ENCODE measurements at places on chromosomes 12 and 14.

DNA sequence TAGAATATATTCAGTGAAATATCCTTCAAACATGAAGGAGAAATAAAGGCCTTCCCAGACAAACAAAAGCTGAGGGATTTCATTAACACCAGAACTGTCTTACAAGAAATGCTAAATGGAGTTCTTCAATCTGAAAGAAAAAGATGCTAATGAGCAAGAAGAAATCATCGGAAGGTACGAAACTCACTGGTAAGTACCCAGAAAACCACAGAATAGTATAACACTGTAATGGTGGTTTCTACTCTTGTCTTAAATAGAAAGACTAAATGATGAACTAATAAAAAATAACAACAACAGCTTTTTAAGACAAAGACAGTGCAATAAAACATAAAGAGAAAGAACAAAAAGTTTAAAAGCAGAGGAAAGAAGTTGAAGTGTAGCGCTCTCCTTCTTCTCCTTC is 18.7 kb upstream of the RNF212B start:
- DNase-seq, result no peak

GRCh38 chr12:11755302-11755930 is 105.9 kb downstream of the ETV6 start:
- no peak for DNase-seq

GRCh38 chr14:52443506-52443905 is 108.8 kb downstream of the TXNDC16 start:
- DNase-seq, result no peak

GRCh38 chr14:68680541-68681051 is 112.3 kb downstream of the ZFP36L1 start:
- no peak for DNase-seq

GRCh38 chr14:99124482-99125105 is 147.4 kb downstream of the BCL11B start:
- DNase-seq, result no peak

DNA sequence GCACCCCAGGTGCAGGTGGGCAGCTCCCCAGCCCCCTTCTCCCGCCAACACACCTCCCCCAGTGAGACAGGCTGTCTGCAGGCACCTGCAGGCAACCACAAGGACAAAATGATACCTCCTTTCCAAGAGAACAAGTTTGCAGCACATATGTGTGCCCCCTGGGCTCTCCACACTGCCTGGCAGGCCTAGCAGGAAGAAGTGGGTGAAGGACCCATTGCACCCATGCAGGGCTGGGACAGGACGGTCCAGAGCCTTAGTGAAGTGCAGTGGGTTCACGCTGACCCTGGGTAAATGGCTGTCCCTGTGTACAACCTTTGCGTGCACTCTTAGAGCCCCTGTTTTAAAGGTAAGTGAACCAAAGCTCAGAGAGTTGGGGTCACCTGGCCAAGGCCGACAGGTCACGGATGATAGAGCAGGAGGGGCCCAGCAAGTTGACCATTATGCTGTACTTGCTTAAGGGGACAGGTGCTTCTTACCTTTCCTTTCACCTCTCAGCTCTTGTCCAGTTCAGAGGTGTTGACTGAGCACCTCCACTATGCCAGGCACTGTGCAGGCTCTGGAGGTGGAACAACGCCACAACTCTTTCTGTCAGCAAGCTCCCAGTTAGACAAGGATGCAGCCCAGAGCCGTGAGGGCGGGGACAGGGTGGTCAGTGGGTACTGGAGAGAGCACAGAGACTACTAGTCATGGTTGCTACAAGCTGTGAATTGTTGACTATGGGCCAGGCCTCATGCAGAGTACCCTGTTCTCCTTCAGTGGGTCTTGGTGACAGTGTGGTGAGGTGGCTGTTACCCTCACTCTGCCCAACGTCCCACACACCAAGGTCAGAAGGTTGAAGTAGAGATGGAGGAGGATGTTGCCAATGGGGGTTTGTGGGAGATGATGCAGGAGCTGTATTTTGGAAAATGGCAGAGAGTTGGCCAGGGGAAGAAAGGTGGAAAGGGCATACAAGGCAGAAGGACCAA is 125.9 kb downstream of the PAPOLA start:
- no peak for DNase-seq

GRCh38 chr14:44657696-44658388 is 150.8 kb upstream of the FSCB start:
- no peak for DNase-seq

- no peak for DNase-seq
Measured at GRCh38 chr14:52802597-52802996, 11.2 kb upstream of the GNPNAT1 start.

DNA sequence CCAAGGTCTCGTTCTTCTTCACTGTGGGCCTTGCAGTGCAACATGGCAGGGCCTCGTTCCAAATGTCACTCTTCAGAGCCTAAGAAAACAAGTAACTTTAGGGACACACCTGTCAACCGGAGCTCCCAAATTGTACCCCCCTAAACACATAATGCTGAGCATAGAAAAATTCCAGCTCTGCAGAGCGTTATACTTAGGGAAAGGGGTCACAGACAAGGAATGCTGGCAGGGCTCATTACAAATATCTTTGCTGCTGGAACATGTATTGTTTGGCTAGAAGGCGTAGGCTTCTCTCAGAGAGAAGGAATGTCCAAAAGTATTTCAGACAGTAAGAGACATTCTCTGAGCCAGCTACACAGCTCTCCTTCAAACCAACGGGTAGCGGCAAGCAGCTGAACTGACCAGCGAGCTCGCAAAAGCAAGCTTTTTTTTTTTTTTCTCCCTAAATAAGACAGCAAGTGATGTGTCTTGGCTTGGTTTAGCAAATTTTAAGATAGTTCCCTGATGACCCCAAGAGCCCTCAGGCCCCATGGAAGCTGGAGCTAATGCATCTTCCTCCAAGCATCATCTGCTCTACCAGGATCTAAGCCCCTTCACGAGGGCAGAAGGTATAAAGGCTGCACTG is 24.5 kb downstream of the SSH1 start:
- no peak for DNase-seq

DNA sequence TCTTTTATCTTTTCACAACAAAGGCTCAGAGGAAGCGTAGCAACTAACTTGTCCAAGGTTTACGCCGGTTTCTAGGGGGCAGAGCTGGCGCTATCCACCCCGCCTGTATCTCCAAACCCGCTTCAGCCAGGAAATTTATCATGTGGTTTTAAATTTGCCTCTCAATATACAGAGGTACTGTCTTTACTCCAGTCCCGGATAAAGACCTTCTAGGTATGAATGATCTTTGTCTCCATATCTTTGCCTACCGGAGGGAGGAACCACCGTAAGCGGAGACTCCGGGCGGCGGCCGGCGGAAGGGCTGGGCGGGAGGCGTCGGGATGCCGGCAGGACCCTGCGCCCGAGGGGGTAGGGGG is 693 bp upstream of the RIMKLB start:
- peak; percentile 56 for DNase-seq

DNA sequence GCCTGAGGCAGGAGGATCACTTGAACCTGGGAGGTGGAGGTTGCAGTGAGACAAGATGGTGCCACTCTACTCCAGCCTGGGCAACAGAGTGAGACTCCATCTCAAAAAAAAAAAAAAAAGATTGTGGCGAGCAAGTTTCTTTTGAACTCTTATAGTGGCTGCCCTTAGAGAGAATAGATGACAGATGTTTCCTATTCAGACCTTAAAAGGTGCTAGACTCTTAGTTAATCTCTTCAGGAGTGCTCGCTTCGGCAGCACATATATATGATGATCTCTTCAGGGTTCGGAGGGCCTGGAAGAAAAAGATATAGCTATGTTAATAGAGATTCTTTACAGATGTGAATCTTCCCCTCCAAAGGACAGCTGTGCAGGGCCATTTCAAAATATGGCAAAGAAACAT is 73.1 kb upstream of the AMN1 start:
- no peak for DNase-seq

- DNase-seq, result no peak
Measured at GRCh38 chr12:93199831-93200236, 177.9 kb upstream of the NUDT4 start.
